Lower lobe of right lung (tissue), 2 donors: ENCODE measurements at places on chromosomes 2 and 18.

DNA sequence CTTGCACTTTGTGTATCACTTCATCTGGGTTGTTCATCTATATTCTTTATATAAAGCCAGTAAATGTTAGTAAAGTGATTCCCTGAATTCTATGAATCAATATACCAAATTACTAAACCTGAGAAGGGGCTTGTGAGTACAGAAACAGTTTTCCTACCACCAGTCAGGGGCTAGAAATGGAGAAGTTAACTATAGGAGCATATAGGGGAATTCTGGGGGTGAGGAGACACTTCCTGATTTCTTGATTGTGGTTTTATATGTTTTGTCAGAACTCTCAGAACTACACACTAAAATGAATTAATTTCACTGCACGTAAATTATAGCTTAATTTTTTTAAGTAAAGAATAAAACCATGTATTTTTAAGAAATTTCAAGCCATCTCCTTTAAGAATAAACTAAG, 93.7 kb downstream of the SESTD1 start:
- DNase-seq: no peak

DNA sequence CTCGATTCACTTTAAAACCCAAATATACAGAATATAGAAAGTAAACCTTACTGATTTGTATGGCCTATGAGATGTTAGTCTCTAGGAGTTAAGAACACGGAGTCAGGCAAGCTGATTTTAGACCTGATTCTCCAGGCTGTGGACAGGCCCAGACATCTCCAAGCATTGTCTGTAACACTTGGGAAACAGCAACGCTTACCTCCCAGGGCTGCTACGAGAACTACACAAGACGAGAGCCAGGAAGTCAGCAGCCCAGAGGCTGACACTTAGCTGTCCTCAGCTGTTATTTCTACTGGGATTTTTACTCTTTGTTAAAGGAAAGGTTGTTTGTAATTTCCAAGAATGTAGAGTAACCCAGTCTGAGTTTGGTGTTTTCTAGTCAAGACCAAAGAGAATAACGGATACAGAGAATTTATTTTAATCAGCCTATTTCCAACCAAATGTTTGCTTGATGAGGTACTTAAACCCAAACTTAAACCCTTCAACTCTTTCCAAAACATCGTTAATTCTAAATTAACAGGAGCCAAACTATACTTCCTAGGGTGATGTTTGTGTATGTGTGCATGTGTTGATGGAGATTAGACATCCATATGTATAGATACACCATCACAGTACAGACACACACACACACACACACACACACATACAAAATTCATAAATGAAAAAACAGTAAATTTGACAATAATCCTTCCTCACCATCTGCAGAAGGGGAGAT, 123.4 kb downstream of the LAMA1 start:
- no peak for DNase-seq

- DNase-seq: no peak
These were observed 244.4 kb upstream of the MGAT5 start for GRCh38 chr2:134009440-134009839.

GRCh38 chr2:159639712-159640111, 23.4 kb upstream of the BAZ2B start:
- DNase-seq: no peak

GRCh38 chr2:239171643-239172042, 229.2 kb downstream of the HDAC4 start:
- DNase-seq: no peak

- no peak for DNase-seq
These were observed 76.2 kb downstream of the AAK1 start for GRCh38 chr2:69567157-69567908.

GRCh38 chr2:191618046-191618780, 59.7 kb upstream of the NABP1 start:
- DNase-seq: no peak

DNA sequence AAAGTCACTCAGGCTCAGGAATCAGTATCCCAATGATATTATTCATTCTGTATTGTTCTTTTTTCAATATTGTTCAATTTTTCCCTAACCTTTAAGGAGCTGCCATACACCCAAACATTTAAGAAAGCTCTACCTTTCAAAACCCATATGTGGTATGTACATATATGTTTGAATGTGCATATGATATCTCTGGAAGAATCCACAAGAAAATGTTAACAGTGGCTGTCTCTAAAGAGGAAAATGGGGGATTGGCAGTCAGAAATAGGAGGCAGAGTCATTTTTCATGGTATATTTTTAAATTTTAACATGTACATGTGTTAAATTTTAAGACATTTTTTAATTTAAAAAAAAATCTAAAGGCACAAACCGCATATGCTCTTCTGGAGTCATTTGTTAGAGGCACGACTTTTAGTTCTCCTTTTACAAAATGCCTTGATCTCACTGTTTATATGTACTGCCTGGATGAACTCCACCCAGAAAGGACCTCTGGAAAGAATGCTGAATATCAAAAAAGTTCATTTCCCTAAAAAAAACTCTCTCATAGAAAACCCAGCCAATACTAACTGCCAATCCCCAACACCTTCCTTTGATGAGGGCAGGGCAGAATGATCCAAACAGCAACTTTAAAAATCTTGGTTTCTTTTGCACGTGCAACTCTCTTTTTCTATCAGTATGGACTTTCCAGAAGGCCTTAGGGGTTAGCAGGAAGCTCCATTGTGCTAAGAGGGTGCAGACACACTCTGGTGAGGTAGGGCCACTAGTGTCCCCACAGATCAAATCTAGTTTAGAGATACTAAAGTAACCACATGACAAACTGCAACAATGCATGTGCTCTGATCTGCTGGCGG, 23.6 kb downstream of the KCTD1 start:
- no peak for DNase-seq

DNA sequence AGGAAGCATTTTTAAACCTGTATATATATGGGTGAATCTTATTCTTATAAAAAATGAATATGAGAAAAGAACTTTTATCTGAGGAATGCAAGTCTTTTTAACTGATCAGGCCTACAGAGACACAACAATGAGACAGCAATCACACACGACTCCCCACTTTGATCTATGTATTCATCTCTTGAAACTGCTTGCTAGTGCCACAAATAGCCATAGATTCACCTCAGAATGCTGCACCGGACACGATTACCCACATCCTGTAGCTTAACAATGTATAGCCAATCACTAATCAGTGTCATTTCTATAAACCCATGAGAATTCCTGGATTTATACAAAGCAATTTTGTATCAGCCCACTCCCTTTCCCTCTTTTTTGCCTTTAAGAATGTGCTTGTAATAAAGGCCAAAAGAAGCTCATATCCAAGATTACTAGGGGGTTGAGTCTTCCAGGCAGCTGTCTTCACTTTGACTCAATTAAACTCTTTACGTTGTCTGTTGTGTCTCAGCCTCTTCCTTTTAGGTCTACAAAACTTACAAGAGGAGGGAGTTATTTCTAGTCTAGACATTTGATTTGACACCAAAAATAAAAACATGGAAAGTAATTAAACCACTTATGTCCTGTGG, 94.9 kb downstream of the MBD2 start:
- DNase-seq: no peak

DNA sequence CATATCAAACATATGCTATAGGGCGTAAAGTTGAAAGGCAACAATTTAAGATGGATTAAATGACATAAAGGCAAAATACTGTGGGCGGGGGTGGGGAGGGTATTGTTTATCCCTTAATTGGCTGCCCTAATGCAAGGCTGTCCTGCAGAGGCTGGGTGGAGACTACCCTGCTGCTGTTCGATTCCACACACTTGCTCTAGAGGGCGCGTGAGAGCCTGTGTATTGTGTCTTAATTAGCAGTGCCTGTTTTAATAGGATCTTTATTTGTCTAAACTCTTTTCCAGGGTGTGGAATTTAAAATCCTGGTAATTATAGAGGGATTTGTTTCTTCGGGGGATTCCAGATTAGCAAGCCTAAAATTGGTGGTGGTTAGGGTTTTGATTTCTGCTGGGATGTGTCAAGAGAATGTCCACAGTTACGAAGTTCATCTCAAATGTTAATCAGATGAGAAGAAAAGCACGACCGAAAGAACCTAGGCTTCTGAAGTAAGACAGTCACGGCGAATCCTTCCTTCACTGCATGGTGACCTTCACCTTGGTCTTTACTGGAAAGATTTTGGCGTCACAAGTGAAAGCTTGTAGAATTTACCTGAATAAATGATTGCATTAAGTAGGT, 103.5 kb upstream of the MAP3K20 start:
- DNase-seq: peak; percentile 56

DNA sequence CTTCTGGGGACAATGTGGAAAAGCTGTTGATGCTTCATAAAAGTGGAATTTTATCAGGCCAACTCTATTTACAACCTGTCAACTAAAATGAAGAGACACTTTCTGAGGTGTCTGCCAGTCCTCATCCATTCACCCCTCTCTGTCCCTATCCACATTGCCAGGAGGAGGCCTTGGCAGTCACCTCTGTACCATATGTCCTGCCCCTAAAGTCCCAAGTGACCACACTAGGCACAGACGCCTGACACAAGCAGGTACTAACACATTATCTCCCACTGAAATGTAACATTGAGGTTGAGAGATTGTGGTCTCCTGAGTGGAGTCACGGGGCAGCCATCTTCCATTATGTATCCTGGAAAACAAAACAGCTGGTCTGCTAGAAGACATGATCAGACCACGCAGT, 71.4 kb downstream of the OSBPL1A start:
- no peak for DNase-seq

GRCh38 chr2:9765611-9766531, 77.4 kb upstream of the TAF1B start:
- DNase-seq: no peak

GRCh38 chr2:240733803-240734495, 42.3 kb downstream of the AQP12A start:
- DNase-seq: no peak

GRCh38 chr2:66733364-66733999, 298.6 kb downstream of the MEIS1 start:
- DNase-seq: no peak

DNA sequence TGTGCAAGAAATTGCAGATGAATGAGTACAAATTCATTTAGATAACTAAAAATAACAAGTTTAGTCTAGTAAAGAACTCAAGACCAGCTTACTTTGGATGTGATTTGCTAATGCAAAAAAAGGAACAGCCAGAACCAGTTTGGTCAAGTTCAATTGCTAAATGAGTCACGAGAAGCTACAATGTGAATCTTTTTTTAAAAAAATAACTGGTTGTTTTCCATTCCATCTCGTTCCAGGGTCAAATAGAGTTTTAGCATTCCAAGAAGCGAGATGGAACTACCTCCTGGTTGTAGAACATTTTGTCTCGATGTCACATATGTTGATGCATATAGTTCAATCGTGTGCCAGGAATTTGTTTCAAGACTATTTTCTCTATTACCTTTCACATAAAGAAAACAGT, 65.0 kb upstream of the IKZF2 start:
- DNase-seq: no peak

DNA sequence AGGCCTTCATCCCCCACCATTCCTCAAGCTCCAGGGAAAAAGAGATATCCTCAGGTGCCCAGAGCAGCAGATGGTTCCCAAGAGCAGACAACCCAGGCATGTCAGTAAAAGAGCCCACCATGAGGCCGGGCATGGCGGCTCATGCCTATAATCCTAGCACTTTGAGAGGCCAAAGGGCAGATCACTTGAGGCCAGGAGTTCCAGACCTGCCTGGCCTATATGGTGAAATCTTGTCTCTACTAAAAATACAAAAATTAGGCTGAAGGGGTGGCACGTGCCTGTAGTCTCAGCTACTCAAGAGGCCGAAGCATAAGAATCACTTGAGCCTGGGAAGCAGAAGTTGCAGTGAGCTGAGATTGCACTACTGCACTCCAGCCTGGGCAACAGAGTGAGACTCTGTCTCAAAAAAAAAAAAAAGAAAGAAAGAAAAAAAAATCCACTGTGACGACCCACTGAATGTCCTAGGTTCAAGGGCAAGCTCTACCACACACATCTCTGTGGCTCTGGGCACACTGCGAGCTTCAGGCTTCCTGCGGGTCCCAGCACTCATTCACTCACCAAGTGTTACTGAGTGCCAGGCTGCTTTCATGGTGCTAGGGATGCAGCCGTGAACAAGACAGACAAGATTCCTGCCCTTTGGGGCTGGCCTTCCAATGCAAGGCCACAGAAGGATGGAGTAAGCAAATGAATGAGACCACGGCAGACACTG, 6.5 kb upstream of the DUSP2 start:
- no peak for DNase-seq

DNA sequence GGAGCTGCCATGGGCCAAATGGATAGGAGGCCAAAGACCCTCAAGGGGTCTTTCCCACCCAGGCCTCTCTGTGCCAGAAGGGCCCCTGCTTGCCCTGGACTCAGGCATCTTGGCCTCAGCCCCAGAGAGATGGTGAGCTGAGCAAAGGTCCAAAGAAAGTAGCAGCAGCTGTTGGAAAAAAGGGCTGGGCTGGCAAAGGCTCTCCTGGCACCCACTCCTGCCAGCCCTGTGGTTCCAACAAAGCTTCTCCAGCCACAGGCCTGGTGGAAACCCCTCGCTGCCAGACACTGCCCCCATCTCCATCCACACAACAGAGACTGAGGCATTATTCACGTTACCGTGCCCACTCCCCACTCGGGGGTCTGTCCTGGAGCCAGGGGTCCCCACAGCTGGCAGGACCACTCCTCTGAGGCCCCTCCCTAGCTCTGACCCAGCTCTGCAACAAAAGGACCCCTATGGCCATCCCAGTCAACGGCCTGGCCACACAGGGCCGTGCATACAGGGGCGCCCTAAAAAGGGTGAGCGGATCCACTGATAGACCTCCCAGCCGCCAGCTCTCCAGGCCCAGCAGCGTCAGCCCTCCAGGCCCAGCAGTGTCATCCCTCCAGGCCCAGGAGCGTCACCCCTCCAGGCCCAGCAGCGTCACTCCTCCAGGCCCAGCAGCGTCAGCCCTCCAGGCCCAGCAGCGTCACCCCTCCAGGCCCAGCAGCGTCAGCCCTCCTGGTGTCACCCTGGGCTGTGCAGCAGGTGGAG, 10.1 kb downstream of the BIN1 start:
- DNase-seq: peak; percentile 24

DNA sequence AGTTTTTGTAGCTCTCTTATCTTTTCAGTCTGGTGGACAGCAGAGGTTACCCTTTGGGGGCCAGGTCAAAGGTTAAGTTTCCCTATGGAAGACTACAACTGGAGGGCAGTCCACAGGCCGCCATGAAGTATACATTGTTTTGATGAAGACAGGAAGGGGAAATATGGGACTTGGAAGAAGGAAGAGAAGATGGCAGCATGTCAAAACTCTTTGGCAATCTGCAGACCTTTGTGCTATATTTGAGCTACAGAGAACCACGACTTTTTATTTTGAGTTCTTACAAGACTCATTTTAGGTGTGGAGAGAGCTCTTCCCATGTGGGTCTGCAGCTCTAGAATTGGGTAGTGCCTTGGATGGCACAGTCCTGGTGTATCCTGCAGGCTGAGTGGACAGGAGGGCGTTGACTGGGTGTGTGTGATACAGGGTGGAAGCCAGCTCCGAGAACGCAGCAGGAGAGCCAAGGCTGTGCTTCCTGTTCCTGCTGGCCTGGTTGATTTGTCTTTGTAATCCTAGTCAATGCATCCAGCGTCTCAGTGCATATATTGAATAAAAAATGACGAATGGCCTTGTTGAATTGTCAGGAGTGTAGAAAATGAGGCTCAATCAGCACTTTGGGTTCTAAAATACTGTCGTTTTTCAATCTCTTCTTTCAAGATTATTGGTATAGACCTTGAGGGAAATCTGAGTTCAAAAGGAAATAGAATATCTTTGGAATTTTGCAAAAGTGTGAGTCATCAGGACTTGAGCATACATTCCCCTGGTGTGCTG, 11.5 kb downstream of the ITGA6 start:
- no peak for DNase-seq

GRCh38 chr18:74271635-74272034, 20.1 kb downstream of the CYB5A start:
- DNase-seq: no peak

GRCh38 chr2:9256570-9257043, 50.0 kb downstream of the ASAP2 start:
- DNase-seq: no peak

- DNase-seq: no peak
These were observed 71.0 kb downstream of the NGEF start for GRCh38 chr2:232941912-232942594.
